ENCODE measurements at places on chromosomes 6 and 20.

DNA sequence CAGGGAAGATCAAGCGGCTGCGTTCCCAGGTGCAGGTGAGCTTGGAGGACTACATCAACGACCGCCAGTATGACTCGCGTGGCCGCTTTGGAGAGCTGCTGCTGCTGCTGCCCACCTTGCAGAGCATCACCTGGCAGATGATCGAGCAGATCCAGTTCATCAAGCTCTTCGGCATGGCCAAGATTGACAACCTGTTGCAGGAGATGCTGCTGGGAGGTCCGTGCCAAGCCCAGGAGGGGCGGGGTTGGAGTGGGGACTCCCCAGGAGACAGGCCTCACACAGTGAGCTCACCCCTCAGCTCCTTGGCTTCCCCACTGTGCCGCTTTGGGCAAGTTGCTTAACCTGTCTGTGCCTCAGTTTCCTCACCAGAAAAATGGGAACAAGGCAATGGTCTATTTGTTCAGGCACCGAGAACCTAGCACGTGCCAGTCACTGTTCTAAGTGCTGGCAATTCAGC is 51.6 kb upstream of the TTPAL start:
- DNase-seq = no peak

DNA sequence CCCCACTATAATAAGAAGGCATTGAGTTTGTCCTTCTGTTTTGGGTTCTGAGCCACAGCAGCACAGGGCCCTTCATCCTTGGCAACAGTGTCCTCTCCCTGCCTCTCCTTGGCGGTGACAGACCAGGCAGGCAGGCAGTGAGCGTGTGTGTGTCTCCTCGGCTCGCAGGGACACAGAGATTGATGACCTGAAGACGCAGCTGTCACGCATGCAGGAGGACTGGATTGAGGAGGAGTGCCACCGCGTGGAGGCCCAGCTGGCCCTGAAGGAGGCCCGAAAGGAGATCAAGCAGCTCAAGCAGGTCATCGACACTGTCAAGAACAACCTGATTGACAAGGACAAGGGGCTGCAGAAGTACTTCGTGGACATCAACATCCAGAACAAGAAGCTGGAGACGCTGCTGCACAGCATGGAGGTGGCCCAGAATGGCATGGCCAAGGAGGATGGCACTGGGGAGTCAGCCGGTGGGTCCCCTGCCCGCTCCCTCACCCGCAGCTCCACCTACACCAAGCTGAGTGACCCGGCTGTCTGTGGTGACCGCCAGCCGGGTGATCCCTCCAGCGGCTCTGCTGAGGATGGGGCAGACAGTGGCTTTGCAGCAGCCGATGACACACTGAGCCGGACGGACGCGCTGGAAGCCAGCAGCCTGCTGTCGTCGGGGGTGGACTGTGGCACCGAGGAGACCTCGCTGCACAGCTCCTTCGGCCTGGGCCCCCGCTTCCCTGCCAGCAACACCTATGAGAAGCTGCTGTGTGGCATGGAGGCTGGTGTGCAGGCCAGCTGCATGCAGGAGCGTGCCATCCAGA is 24.0 kb downstream of the SDCBP2 start:
- DNase-seq = no peak

- DNase-seq = no peak
Observed at GRCh38 chr6:43674291-43674690, 13.3 kb downstream of the MRPS18A start.

- DNase-seq = no peak
Observed at GRCh38 chr6:31152781-31153180, 4.8 kb downstream of the CCHCR1 start.

- DNase-seq = no peak
Observed at GRCh38 chr20:3699037-3699436, 13.4 kb downstream of the SIGLEC1 start.

DNA sequence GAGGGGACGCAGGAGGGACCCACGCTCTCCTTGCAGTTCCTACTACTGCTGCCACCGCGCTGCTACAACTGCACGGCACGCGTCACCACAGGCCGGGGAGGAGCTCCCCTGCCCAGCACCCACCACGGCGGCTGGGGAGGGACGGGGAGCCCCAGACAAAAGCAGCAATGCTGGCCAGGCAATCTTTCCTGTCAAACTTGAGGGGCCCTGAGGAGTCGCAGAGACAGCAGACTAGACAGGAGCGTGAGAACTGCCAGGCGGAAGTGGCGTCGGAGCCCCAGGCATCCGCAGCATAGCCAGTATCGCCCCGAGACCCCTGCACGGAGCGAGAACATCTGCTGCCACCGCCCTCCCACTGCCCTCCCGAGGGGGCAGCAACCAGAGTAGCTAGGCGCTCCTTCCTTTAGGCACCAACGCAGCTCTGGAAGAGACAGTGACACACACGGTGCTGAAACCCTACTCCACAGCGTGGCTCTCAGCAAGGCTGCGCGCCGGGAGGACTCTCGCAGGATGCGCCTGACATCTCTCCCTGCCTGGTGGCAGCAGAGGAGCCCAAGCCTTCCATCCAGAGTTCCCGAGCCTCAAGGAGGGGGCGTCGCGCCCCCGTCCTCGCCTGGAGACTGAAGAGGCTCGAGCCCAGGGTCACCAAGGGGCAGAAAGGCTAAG is 2.2 kb downstream of the TAF4 start:
- peak; percentile 59 for DNase-seq

DNA sequence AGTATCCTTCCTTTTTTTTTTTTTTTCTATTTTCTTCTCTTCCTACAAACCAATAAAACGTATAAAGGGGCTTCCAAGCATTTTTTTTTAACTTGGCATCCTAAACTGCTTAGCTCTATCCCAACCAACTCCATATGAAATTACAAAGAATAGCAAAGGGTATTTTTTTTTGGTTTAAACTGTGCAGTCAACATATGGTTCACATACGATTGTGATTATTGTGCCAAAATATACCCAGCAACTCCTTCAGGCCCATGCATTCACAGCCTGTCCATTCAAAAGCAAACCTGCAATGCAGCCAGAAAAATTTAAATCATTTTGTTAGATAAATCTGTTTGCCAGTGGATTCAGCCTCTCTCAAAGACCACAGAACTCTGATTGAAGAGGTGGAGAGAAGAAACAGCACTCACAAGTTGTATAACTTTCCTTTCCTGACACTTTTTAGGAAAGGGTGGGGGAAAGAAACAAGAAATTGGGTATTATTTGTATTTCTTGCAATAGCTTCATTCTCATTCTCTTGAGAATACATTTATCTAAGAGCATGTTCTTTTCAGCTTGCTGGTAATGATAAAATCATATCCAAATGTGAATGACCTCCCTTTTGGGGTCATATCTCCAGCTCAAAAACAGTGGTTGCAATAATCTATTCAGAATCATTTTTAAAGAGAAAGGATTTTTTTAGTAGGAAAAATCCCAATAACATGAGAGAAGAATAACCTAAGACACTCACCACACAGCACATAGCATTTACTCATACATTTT is 701.3 kb upstream of the CHD6 start:
- DNase-seq = no peak

DNA sequence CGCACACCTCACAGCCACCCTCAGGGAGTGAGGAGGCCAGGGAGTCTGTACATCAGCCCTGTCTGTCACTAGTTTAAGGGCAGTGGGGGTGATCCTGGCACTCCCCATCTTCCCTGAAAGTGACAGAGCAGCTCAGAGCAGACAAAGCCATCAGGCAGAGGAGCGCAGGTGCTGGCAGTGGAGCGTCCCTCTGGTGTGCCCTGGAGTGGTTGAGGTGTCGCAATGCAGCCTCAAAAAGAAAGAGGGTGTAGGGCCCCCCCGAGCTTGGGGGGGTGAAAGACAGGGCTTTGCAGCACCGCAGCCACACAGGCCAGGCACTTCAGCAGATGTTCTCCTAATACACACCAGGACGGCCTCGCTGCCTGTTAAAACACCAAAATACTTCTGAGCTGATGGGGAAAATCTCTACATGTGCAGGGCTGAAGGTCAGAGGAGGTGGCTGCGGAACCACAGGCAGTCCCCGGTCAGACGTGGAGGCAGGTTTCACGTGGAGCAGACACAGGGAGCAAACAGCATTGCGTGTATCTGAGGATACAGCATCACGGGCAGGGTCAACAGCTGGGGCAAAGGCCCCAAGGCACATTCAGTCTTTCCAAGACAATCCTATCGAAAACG is 69.5 kb downstream of the PREX1 start:
- no peak for DNase-seq

- no peak for DNase-seq
Observed at GRCh38 chr6:108837236-108837971, 10.8 kb upstream of the ARMC2 start.

DNA sequence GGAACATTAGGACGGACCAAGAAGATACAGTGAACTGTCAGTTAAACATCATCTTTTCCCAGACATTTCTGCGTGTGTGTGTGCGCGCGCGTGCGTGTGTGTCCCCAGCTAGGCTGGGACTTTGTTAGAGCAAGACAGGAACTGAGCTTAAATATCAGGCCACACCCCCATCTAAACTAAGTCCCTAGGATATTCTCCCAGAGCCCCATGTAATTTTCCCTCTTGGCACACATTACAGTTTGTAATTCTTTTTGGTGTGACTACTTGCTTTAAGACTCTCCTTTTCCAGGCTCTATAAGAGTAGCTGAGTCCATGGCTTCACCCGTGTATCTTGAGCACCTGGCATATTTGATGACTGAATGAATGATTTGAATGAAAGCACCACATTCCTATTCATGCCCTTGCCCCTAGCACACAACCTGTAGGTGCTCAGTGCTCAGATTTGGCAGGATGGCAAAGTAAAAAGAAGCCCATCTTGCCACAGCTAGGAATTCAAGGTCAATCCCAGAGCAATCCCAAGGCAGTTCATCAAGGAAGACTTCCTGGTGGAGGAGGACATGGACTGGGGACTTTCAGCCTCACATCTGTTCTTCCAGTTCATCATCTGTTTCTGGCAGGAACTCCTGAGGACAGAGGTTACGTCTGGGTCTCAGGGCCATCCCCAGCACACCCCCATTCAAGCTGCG is 69.2 kb downstream of the MRPL14 start:
- no peak for DNase-seq

DNA sequence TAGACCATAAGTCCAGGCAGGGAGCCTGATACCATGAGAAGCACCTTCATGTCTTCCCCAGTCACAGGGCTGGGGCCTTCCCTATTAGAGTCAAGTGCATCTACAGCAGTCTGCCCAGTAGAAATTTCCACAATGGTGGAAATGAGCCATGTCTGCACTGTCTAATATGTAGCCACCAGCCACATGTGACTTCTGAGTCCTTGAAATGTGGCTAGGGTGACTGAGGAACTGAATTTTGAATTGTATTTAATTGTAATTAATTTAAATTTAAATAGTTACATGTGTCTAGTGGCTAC is 300.2 kb downstream of the CLIC5 start:
- no peak for DNase-seq

GRCh38 chr6:7165890-7166267 is 58.1 kb downstream of the RREB1 start:
- no peak for DNase-seq
